ENCODE measurements at places on chromosomes 16 and 17. TPM values are rescaled to one million over a fixed set of nuclear protein-coding genes. Genes with fewer than 3 reads are reported as not detected.

DNA sequence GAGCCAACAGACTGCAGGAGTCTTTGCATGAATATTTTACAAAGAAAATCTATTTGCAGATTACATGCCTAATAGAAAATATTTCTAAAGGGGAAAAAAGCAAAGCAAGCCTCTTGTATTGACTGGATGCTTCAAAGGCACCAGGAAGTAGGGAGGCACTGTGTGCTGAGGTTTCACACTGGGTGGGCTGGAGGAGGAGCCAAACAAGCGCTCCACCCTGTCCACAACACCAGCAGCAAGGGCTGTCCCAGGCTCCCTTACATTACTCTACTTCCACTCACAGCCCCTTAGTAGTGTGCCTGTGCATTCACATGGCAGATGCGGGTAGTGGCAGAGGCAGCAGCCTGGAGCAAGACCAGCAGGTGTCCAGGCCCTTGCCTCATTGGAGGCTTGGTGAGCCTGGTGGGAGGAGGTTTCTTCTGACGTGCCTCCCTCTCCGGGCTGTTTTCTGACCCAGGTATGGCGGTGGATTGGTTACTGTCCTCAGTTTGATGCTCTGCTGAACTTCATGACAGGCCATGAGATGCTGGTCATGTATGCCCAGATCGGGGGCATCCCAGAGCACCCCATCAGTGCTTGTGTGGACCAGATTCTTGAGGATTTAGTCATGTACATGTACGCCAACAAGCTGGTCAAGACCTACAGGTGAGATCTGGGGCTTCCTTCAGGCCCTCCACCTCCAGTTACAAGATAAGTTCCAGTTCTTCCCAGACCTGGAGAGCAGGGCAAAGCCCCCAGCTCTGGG lies 7.0 kb upstream of the CCNF start:
- no peaks in the 10 kb centered on the region for H3K27me3 ChIP-seq
- no peak overlapping the region for H3K4me3 ChIP-seq
- H3K4me1 ChIP-seq = no peaks in the 10 kb centered on the region
- no peak overlapping the region for H3K27ac ChIP-seq

- no peak overlapping the region for H3K27ac ChIP-seq
- DNase-seq = no peak
- H3K4me3 ChIP-seq = no peak overlapping the region
- H3K27me3 ChIP-seq = no peaks in the 10 kb centered on the region
- H3K4me1 ChIP-seq = no peaks in the 10 kb centered on the region
These were observed 190.7 kb downstream of the AXIN2 start for GRCh38 chr17:65370669-65371131.

DNA sequence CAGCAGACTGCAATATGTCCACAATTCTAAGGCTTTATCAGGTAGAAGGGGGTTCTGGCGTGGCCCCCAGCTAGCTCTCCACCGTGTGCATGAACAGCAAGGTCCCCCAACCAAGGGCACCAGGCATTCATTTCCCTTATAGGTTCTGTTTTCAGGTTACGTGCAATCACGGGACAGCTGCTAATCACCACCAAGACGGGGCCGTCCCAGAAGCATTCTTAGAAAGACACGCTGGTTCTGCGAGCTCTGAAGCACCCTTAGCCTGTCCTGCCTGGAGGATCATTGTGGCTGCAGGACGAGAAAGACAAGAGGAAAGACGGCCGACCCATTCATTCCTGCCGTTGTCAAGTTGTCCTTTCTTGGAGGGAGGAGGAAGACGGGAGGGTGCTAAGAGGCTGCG lies 302.9 kb downstream of the SOX9 start:
- no peaks in the 10 kb centered on the region for H3K36me3 ChIP-seq
- H3K4me1 ChIP-seq = no peaks in the 10 kb centered on the region
- no peak for DNase-seq
- no peak overlapping the region for H3K27ac ChIP-seq

GRCh38 chr17:49381033-49381432 lies 19.0 kb upstream of the ZNF652 start:
- H3K27ac ChIP-seq = no peak overlapping the region
- no peaks in the 10 kb centered on the region for H3K4me1 ChIP-seq
- H3K27me3 ChIP-seq = no peaks in the 10 kb centered on the region
- no peak overlapping the region for H3K4me3 ChIP-seq
- no peak for DNase-seq

- no peaks in the 10 kb centered on the region for H3K36me3 ChIP-seq
- no peak overlapping the region for H3K4me3 ChIP-seq
- H3K27ac ChIP-seq = peak overlapping the region; percentile 47
- peak; percentile 90 for DNase-seq
- H3K27me3 ChIP-seq = no peaks in the 10 kb centered on the region
- peaks cover 9% of the 10 kb centered on the region for H3K4me1 ChIP-seq
These were observed 57.0 kb downstream of the ABR start for GRCh38 chr17:1122533-1123392.

GRCh38 chr17:55289106-55289446 lies 24.3 kb downstream of the HLF start:
- H3K36me3 ChIP-seq = no peaks in the 10 kb centered on the region
- no peaks in the 10 kb centered on the region for H3K27me3 ChIP-seq
- H3K4me1 ChIP-seq = peaks cover 24% of the 10 kb centered on the region
- H3K27ac ChIP-seq = no peak overlapping the region
- H3K4me3 ChIP-seq = no peak overlapping the region

The ATP6V0C gene
- total RNA-seq = 119 TPM

- H3K27me3 ChIP-seq = no peaks in the 10 kb centered on the region
- H3K27ac ChIP-seq = no peak overlapping the region
- no peaks in the 10 kb centered on the region for H3K36me3 ChIP-seq
- H3K4me1 ChIP-seq = peaks cover 12% of the 10 kb centered on the region
- peak; percentile 10 for DNase-seq
These were observed 135.6 kb downstream of the MSI2 start for GRCh38 chr17:57391857-57392471.

The CHRNE gene
- 0.34 TPM for total RNA-seq

- no peaks in the 10 kb centered on the region for H3K4me1 ChIP-seq
- no peak overlapping the region for H3K4me3 ChIP-seq
- no peaks in the 10 kb centered on the region for H3K36me3 ChIP-seq
These were observed 107.3 kb downstream of the SPAG9 start for GRCh38 chr17:51013322-51013721.

DNA sequence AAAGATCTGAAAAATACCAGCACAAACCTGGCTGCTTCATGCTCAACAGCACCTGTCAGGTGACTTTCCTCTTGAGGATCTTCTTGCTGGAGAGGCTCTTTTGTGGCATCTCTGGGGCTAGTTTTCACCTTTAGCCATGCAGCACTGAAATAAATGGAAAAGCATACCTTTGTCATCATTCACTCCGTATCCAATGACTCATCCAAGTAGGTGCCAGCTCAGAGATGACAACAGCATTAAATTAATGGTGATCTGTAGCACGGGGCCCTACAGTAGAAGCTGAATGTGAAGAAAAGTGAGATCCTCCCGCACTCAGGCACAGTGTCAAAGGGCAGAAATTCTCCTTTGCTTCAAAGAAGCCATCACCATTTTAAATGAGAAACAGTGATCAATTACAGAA lies 32.2 kb downstream of the KIAA0753 start:
- no peaks in the 10 kb centered on the region for H3K36me3 ChIP-seq
- DNase-seq = no peak
- no peak overlapping the region for H3K27ac ChIP-seq
- H3K4me1 ChIP-seq = peaks cover 6% of the 10 kb centered on the region

DNA sequence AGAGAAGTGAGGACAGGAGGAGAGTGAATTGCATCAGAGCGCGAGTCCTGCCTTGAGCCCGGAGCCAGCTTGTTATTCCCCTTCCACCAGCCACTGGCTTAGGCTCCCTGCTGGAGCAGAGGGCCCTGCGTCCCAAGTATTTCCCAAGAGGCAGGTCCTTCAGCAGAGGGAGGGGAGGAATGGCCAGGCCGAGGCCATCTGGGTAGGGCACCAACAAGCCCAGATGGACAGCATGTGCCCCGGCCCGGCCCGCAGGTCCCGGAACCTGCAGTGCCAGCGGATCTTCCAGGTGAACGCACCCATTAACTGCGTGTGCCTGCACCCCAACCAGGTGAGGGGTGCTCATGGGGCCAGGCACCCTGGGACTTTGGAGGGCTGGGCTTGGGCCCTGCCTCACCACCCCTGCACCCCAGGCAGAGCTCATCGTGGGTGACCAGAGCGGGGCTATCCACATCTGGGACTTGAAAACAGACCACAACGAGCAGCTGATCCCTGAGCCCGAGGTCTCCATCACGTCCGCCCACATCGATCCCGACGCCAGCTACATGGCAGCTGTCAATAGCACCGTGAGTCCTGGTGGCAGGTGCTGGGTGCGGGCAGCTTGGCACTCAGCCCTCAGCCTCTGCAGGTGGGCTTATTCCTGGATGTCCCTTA lies 1.7 kb downstream of the MLST8 start:
- no peak overlapping the region for H3K27ac ChIP-seq
- DNase-seq = no peak
- no peak overlapping the region for H3K4me3 ChIP-seq
- peaks cover 8% of the 10 kb centered on the region for H3K4me1 ChIP-seq

DNA sequence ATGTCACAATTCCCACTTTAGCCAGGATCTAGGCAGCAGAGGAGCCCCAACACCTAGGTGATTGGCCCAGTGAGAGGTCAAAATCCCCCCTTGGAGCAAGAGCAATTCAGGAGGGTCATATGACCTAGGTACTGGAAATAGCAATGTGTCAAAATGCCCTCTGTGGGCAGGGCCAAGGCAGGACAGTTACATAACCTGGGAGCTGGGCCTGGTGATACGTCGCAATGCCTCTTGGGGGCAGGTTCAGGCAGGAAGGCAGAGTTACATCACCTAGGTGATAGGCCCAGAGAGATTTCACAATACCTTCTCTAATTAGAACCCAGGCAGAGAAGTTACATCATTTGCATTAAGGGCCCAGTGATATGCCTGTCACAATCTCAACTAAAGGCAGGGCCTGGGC lies 1906.3 kb downstream of the TP53TG3F start:
- H3K4me1 ChIP-seq = no peaks in the 10 kb centered on the region
- no peak overlapping the region for H3K4me3 ChIP-seq
- no peaks in the 10 kb centered on the region for H3K36me3 ChIP-seq
- H3K27ac ChIP-seq = no peak overlapping the region
- DNase-seq = no peak
- no peaks in the 10 kb centered on the region for H3K27me3 ChIP-seq

DNA sequence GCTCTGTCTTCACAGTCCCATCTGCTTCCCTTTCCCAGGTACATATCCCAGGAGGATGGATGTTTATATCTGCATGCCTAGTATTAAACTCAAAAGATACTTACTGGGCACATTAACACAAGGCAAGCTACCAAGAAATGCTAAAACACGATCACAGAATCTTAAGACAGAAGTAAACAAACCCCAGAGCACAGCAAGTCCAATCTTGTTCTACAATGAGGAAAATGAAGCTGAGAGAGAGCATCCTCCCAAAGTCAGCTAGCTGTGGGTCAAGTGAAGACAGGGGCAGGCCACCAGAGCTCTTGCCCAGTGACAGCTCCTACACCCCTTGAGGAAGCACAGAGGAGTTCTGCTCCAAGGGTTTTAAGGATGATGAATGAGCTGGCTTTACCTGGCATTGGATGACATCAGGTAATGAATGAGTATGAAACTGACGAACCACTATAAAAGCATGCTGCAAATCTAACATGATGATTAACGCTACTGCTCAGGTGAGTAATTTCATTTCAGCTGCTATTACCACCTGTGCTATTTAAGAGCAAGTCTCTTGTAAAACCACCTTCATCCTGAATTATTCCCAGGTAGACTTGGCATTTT lies 20.3 kb downstream of the XPO6 start:
- H3K36me3 ChIP-seq = no peaks in the 10 kb centered on the region
- no peak for DNase-seq
- H3K4me3 ChIP-seq = no peak overlapping the region
- peaks cover 9% of the 10 kb centered on the region for H3K4me1 ChIP-seq
- H3K27me3 ChIP-seq = no peaks in the 10 kb centered on the region
- H3K27ac ChIP-seq = no peak overlapping the region

DNA sequence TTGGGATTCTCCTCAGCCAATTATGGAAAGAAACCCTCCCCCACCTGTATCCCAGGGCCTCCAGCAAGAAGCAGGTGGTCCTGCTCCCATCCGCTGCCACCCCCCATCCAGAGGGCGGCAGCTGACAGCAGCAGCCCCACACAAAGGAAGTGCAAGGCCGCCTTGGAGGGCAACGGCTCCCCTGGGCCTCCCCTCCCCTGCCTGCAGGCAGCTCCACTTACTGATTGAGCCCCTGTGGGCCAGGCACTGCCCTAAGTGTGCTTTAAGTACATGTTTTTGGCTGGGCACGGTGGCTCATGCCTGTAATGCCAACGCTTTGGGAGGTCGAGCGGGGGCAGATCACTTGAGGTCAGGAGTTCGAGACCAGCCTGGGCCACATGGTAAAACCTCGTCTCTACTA lies 257.6 kb downstream of the PARN start:
- DNase-seq = no peak
- H3K36me3 ChIP-seq = no peaks in the 10 kb centered on the region
- H3K27ac ChIP-seq = no peak overlapping the region
- H3K4me3 ChIP-seq = no peak overlapping the region
- H3K4me1 ChIP-seq = peaks cover 7% of the 10 kb centered on the region
- no peaks in the 10 kb centered on the region for H3K27me3 ChIP-seq

GRCh38 chr17:56148333-56148732 lies 4.9 kb upstream of the ANKFN1 start:
- no peak overlapping the region for H3K4me3 ChIP-seq
- DNase-seq = no peak
- no peaks in the 10 kb centered on the region for H3K36me3 ChIP-seq
- H3K4me1 ChIP-seq = no peaks in the 10 kb centered on the region
- H3K27me3 ChIP-seq = no peaks in the 10 kb centered on the region
- H3K27ac ChIP-seq = no peak overlapping the region

GRCh38 chr17:58669853-58670252 lies 22.0 kb downstream of the TEX14 start:
- H3K4me3 ChIP-seq = no peak overlapping the region
- H3K27me3 ChIP-seq = no peaks in the 10 kb centered on the region
- DNase-seq = no peak
- H3K36me3 ChIP-seq = no peaks in the 10 kb centered on the region
- H3K4me1 ChIP-seq = no peaks in the 10 kb centered on the region
- H3K27ac ChIP-seq = no peak overlapping the region

GRCh38 chr16:67283039-67283825 lies 3.9 kb downstream of the PLEKHG4 start:
- no peak overlapping the region for H3K4me3 ChIP-seq
- H3K4me1 ChIP-seq = peaks cover 11% of the 10 kb centered on the region
- DNase-seq = no peak
- no peak overlapping the region for H3K27ac ChIP-seq
- H3K36me3 ChIP-seq = no peaks in the 10 kb centered on the region

GRCh38 chr16:20074099-20074991 lies 655 bp upstream of the GPR139 start:
- H3K27me3 ChIP-seq = no peaks in the 10 kb centered on the region
- H3K36me3 ChIP-seq = no peaks in the 10 kb centered on the region
- no peaks in the 10 kb centered on the region for H3K4me1 ChIP-seq
- DNase-seq = no peak
- H3K4me3 ChIP-seq = no peak overlapping the region

The KRT15 gene
- total RNA-seq = 0.36 TPM

GRCh38 chr16:47519546-47519945 lies 58.4 kb downstream of the PHKB start:
- H3K4me3 ChIP-seq = no peak overlapping the region
- no peak for DNase-seq
- no peaks in the 10 kb centered on the region for H3K27me3 ChIP-seq
- H3K4me1 ChIP-seq = peaks cover 1% of the 10 kb centered on the region

Measured in ovary (tissue), 10 donors.